Activated naive CD4-positive, alpha-beta T cell treated with anti-CD3 and anti-CD28 coated beads, Interleukin-2, amount 10 ng/mL, durations not matched to agents 5 hours and 36 hours (primary cell): ENCODE measurements at places on chromosomes 2 and 18. TPM values are rescaled to one million over a fixed set of nuclear protein-coding genes. Genes with fewer than 3 reads are reported as not detected.

ZNF236 gene
- total RNA-seq, result 21.0 TPM

POMC gene
- 2.8 TPM for total RNA-seq

PLEKHH2 gene
- total RNA-seq, result 0.58 TPM

UNC50 gene
- 28.4 TPM for total RNA-seq

MOCOS gene
- 0.18 TPM for total RNA-seq

RAD51AP2 gene
- total RNA-seq, result not detected

HOXD1 gene
- not detected for total RNA-seq

SDC1 gene
- total RNA-seq, result 0.10 TPM

C2orf80 gene
- not detected for total RNA-seq

AGAP1 gene
- 1.3 TPM for total RNA-seq

FOXD4L1 gene
- 0.40 TPM for total RNA-seq

ZC3H15 gene
- total RNA-seq, result 63.0 TPM

DSG4 gene
- total RNA-seq, result not detected

ELP2 gene
- 66.2 TPM for total RNA-seq

ALPG gene
- total RNA-seq, result not detected

SPHKAP gene
- not detected for total RNA-seq

NPHP1 gene
- not detected for total RNA-seq

GTF2A1L gene
- total RNA-seq, result not detected
